ENCODE measurements at places on chromosomes 13 and 19. TPM values are rescaled to one million over a fixed set of nuclear protein-coding genes. Genes with fewer than 3 reads are reported as not detected.

DNA sequence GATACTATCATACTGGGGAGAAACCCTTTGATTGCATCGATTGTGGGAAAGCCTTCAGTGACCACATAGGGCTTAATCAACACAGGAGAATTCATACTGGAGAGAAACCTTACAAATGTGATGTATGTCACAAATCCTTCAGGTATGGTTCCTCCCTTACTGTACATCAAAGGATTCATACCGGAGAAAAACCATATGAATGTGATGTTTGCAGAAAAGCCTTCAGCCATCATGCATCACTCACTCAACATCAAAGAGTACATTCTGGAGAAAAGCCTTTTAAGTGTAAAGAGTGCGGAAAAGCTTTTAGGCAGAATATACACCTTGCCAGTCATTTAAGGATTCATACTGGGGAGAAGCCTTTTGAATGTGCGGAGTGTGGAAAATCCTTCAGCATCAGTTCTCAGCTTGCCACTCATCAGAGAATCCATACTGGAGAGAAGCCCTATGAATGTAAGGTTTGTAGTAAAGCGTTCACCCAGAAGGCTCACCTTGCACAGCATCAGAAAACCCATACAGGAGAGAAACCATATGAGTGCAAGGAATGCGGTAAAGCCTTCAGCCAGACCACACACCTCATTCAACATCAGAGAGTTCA lies 12.9 kb upstream of the ZNF470 start:
- no peak for DNase-seq

GRCh38 chr19:47398707-47399597 lies 20.4 kb downstream of the MEIS3 start:
- DNase-seq: no peak

- no peak for DNase-seq
Measured at GRCh38 chr13:45512098-45512496, 47.4 kb downstream of the COG3 start.

DNA sequence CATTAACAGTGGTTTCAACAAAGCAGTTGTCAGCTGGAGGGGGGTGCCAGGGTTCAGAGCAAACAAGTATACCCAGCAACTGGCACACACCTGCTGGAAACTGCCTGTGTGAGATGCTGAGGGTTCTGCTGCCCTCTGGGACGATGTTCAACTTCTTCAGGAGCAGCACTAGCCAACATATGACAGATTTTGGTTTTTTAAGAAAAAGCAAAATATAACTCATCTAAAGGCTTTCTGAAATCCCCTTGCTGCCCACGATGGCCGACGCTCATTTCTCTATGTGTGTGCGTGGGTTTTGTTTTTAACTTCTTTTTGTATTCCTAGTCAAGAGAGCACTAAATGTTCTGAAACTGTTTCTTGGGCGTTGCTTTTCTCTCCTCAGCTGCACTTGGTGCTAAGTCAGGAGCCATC lies 79.9 kb downstream of the MRPL57 start:
- no peak for DNase-seq

GRCh38 chr13:79455331-79455730 lies 25.6 kb upstream of the NDFIP2 start:
- DNase-seq: no peak

DNA sequence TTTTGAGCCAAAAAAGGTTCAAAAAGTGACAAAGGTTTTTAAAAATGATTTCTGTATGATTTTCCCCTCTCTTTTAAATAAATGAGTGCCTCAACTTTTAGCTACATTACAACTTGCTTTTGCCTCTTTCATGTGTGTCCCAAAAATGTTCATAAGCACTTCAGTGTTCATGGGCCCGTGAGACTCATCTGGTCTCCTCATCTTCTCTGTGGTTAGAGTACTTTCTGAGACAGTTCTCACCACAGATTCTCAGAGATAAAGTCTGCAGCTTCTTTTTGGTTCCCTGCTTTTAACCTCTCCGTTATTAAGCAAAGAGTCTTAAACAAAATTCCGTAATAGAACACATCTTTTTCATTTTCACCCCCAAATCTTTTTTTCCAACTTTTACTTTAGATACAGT lies 156.9 kb downstream of the DLEU7 start:
- no peak for DNase-seq

GRCh38 chr19:610801-611480 lies 21.3 kb downstream of the HCN2 start:
- peak; percentile 54 for DNase-seq

GRCh38 chr13:60661521-60661920 lies 264.5 kb downstream of the TDRD3 start:
- DNase-seq: no peak

DNA sequence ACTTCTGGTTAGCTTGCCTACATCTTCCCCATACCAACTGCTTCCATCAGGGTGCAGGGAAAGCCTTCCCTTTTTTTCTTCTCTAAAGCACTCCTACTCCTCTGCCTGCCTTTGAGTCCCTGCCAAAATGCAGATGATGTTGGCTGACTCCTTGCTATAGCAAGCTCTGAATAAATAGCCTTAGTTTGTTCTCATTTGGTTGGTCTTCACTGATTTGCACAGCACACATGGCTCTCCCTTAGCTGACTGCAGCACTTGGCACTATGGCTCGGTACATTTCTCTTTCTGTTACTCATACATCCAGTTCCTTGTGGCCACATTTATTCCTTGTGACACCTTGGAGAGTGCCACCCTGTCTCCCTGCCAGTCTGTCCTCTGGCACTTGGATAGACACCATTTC lies 249.8 kb downstream of the DCLK1 start:
- DNase-seq: no peak

Gene PEX11G
- 9.5 TPM for total RNA-seq

DNA sequence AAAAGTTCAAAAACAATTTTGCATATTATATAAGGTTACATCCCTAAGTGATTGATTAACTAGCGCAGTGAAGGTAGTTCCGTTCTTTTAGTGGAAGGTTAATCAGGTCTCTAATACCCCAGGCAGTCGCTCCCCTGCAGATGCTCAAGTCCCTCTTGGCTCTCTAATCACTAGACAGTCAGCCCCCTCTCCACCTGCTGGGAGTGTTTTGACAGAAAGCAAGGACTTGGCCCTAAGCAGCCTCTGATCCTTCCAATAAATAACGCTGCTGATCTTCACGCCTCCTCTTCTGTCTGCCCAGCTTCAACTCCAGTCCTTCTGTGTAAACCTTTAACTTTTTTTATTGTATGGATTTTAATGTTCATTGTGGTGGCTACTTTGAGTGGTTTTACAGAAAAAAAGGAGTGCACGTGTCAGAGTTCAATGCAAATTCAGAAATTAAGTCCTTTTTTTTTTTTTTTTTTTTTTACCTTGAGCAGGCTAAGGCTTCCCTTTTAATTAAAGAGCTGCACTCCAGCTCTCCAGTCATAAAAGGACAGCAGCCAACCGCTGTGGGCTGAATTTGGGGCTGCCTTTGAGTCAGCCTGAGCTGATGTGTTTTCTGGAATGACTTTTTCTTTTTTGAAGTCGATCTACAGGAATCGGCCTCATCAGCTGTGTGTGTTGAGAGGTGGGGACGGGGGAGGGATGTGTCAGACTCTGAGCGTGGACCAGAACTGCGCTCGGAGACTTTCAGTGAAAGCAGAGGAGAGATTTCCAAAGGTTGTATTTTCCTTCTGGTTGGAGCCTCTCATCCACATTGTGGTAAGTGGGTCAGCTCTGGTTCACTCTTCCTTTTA lies 33.8 kb upstream of the MYO16 start:
- DNase-seq: no peak

Gene SPACA4
- not detected for total RNA-seq

GRCh38 chr13:44989941-44990340 lies 603 bp downstream of the GPALPP1 start:
- DNase-seq: no peak

Gene PRODH2
- total RNA-seq: not detected

DNA sequence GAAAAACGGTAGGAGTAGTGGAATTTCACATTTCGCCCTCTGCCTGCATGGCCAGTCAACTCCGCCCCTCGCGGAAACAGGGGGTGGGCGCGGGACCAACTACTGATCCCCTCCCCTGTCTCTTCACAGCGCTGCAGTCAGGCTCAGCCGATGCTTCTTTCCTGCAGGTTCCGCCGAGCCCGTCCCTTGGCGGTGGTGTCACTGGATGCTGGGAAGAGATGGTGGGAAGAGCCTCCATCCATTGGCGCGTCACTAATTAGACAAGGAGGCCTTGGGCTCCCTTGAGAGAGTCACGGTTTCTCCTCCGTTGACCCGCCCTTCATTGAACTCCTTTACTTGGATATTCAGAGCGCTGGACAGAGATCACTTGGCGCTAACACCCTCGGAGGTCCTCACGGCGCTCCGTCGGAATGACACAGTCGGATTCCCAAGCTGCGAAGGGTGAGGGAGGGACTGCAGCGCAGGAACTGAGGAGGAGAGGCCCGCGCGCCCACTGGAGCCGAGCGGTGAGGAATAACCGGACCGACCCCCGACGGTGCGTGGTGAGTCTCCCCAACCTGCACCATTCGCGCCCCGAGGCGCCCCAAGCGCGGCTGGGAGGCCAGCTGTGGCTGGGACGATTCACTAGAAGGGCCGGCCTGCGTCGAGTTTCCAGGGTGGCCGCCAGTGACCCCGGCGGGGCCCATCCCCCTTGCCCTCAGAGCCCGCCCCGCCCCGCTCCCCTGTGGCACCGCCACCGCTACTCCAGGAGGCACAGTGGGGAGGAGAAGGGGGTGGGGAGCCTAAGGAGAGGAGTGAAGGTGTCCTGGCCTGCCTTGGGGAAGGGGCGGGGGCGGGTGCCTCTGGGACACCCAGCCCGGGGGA lies 11.2 kb upstream of the CEACAM21 start:
- DNase-seq: no peak

DNA sequence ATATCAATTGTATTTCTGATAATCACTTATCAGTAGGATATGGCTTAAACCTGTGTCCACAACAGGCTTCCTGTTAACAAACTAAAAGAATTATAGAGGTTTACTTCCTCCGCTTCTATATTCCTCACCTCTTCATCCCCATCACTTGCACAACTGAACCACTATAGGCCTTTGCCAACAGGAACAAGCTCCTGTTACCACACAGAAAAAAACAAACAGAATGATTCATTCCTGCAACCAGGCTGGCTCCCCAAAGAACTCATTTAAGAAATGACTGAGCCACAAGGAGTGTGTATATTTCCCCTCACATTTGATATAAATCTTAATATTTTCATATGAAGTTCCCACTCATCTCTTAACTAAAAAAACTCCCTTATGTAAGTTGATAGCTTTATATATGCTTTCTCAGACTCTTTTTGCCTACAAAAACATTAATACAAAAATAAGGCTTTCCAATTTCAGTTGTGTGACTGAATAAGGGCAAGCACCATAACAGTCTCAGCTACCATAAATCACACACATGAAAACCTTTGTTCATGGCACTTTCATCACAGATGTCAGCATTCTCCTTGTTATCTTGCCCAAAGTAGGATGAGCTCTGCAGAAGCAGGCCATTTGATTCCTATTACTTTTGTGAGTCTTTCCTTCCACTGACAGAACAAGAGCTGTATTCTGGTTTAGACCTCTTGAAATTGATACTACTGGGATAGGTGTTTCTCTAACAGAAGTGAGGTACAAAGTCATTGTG lies 366.8 kb downstream of the SLITRK1 start:
- DNase-seq: no peak

GRCh38 chr13:45823583-45823982 lies 28.0 kb downstream of the SIAH3 start:
- DNase-seq: no peak

DNA sequence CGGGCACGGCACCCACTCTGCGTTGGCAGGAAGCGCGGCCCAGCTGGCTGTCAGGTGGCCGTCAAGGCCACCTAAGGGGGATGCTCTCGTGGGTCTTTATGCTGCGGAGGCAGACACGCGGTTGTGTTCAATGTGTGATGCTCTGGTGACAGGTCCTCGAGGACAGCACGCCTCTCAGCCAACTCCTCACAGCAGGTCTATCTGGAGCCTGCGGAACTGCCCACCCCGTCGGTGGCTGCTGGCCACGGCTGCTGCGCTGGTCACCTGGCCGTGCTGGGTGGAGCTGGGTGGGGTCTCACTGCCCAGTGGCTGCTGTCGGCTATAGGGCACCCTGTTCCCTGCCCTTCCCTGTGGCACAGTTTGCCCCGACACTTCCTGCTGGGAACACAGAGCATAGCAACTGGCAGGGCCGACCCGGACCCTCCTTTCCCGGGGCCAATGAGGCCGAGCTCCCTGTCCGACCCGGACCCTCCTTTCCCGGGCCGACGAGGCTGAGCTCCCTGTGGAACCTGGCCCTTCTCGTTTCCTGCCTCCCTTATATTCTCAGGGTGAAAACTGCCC lies 14.3 kb upstream of the F7 start:
- DNase-seq: no peak

DNA sequence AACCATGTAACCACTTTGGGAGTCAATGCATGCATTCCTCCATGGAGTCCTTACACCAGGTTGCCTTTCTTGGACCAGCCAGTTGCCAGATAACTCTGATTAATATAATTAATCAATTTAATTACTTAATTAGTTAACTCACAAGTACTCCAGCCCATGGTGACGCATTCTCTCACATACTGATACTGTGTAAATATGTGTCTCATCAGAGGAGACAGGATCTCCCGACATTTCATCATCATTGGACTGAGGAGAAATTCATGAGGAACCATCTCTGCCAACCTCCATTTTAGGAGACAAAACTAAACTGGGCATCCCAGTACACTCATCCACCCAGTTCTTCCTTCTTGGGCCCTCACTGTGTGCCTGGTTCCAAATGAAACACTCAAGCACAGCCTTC lies 6.5 kb upstream of the CASP14 start:
- no peak for DNase-seq

DNA sequence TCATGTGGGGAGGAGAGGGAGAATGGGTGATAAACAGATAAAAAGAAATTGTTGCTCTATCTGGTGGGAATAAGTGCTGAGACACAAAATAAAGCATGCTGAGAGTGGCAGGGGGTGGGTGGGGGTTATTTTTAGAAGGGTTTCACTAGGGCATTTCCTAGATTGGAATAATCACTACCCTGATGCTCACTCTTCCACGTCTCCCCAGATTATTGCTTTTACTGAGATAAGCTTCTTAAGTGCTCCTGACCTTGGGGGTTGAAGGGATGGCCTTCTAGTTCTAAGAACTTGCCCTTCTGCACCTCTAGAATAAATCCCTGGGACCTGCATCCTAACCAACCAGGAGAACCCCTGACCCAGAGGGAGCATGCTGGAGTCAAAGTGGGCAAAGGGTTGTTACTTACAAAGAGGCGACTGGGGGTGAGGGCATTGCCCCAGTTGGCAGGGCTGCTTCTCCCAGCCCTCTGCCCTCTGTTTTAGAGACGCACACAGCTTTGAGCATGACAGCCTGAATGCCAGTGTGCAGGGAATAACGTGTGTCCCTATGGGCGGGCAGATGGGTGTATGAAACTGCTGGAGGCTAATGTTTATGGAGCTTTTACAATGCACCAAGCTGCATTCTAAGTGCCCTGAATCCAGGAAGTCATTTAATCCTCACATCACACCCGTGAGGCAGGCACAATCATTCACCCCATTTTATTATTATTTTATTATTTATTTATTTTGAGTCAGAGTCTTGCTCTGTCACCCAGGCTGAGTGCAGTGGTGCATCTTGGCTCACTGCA lies 743 bp downstream of the RDH8 start:
- peak; percentile 32 for DNase-seq

GRCh38 chr13:83592095-83592494 lies 290.2 kb downstream of the SLITRK1 start:
- no peak for DNase-seq

Gene TIMM44
- 102 TPM for total RNA-seq

Gene ZNF561
- total RNA-seq: 19.7 TPM

Gene KLK14
- total RNA-seq: 0.82 TPM

GRCh38 chr13:61021838-61022237 lies 393.8 kb downstream of the PCDH20 start:
- DNase-seq: no peak

Gene RNF113B
- total RNA-seq: not detected

Gene NLRP9
- not detected for total RNA-seq

All from transverse colon (tissue), 4 donors.